Testis (tissue), 5 donors: ENCODE measurements at places on chromosomes 11 and 22. TPM values are rescaled to one million over a fixed set of nuclear protein-coding genes. Genes with fewer than 3 reads are reported as not detected.

The PIWIL4 gene
- 23.0 TPM for total RNA-seq

The OR51B5 gene
- 1.3 TPM for total RNA-seq

The TNNI2 gene
- total RNA-seq: not detected

The MEI1 gene
- 47.6 TPM for total RNA-seq

The TSPAN32 gene
- total RNA-seq: 1.0 TPM

The APOA1 gene
- total RNA-seq: 2,156 TPM

The PICALM gene
- 237 TPM for total RNA-seq

The ESRRA gene
- total RNA-seq: 22.0 TPM
